ENCODE measurements at places on chromosomes 7 and 10. TPM values are rescaled to one million over a fixed set of nuclear protein-coding genes. Genes with fewer than 3 reads are reported as not detected.

GRCh38 chr10:117074621-117075020 is 63.4 kb downstream of the VAX1 start:
- DNase-seq, result no peak

- no peak for DNase-seq
These were observed 903 bp upstream of the KCNMA1 start for GRCh38 chr10:77638321-77639101.

The CYP26C1 gene
- under 0.01 TPM for total RNA-seq

GRCh38 chr10:36621346-36621745 is 504.1 kb upstream of the ANKRD30A start:
- DNase-seq, result no peak

DNA sequence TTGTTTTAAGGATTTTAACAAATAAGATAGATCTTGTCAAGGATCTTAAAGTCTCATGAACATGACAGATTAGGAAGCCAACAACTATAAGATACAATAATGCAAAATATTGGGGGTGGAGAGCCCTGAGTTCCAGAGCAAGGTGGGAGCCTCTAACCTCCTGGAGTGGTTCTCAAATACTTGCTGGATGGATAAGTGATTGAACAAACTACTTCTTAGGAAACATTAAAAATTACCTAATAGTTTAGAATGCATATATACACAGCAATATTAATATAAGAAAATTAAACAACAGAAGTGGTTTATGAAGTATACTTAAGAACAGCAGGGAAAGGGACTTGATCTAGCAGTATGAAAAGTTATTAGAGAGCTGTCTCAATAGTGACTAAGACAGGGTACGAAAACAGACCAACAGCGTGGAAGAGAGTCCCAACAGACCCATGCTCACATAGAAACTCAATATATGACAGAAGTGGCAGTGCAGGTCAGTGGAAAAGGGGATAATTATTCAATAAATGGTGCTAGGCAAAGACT is 28.3 kb downstream of the CRPPA start:
- no peak for DNase-seq

DNA sequence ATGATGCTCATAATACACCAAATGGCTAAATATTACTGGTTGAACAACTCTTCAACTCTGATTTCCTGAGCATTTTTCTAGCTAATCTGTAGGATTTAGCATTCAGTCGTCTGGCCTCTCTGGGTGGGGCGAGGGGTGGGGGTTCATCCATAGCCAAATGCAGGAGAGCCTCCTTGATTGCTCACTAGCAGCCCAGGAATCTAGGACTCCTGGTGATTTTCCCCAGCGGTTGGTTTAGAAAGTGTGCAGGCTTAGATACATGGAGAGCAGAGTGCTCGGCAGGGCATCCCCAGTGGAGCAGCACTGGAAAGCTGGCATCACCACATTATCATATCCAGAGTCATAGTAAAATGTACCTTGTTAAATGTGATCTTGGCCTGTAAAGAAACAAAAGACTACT is 136.1 kb downstream of the DYNC1I1 start:
- DNase-seq, result no peak

GRCh38 chr10:86363184-86363832 is 3.3 kb downstream of the GRID1 start:
- DNase-seq, result no peak

DNA sequence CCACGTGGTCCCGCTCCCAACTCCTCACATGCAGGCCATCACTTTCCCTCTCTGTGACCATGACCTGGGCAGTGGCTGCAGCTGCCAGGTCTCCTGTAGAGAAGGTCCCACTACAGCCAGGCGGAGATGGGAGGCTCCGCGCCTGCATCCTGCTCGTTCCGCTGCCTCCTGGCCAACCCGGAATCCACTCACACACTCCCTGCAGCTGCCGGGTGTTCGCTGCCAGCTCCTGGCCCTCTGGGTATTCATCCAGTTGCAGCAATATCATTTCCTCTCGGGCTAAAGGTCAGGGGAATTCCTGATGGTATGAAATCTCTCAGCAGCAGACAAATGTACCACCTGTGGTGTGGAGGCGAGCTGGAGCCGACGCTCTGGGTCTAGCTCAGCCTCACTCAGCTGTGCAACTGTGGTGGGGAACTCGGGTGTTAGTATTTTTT is 65.7 kb downstream of the TLL2 start:
- peak; percentile 92 for DNase-seq

The TECTB gene
- total RNA-seq, result 0.06 TPM

The UNCX gene
- total RNA-seq, result not detected

- DNase-seq, result no peak
These were observed 132.6 kb downstream of the DNAJB6 start for GRCh38 chr7:157469181-157470016.

DNA sequence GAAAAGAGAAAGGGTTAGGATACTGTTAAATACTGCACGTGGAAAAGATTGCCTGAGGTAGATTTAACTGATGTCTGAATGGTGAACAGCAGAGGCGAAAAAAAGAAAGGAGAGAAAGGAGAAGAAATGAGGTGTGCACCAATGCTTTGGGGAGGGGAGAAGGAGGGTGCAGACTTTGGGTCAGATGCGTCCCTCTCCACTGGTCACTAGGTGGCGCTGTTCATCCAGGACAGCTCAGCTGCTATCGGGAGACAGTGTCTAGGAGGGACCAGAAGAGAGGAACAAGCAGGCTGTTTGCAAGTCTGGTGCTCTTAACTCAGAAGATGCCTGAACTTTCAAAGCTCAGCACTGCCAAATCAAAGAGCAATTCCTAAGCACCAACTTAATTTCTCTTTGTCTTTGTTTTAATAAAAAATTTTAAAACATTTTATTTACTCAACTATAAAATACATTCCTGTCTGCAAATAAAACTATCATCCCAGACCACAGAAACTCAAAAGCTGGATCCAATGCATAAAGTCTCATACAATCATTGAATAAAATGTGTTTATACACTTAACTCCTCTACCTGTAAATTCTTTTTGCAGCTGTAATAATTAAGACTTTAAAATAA is 83.9 kb upstream of the PDLIM1 start:
- DNase-seq, result no peak

The IFIT1B gene
- total RNA-seq, result not detected

- no peak for DNase-seq
These were observed 245.1 kb downstream of the STK31 start for GRCh38 chr7:23955145-23955544.

The BLNK gene
- total RNA-seq, result 1.3 TPM

The KCNK18 gene
- not detected for total RNA-seq

The ANXA8 gene
- total RNA-seq, result not detected

DNA sequence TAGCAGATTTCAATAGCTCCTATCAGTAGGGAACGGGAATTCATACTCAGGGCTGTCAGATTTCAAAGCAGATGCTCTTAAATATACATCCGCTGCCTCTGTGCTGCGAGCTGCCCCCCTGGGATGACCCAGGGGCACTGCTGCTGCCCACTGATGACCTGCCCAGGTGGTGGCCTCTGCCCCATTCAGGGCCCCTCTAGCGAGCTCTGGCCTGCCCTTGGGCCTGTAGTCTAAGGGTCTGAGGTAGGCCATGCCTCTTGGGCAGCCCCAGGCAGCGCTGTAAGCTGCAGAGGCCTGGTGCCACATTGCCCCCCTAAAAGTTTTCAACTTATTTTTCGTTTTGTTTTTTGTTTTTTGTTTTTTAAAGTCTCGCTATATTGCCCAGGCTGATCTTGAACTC is 50.6 kb upstream of the SH2B2 start:
- DNase-seq, result no peak

DNA sequence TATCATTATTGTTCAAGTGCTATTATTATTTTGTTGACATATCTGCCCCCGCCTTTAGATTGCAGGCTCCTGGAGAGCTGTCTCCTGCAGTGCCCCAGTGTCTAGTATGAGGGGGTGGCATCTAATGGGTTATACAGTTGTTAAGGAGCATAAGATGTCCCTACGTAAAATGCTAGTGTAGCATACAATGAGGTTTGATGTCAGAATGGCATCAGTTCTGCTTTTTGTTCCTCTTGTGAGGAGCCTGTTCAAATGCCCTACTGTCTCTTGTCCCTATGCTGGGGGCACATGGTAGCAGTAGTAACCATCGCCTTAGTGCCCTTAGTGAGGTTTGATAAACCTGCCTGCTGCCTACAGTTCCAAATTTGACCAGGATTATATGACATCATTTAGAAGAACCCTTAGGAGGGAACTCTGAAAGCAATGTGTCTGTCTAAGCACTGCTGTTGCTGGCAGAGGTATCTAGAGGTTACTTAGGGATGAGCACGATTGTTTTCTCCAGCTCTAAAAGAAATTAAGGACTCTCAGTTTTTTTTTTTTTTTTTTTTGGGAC is 9.7 kb downstream of the CREM start:
- no peak for DNase-seq

GRCh38 chr10:8987712-8988111 is 933.2 kb downstream of the GATA3 start:
- DNase-seq, result no peak

The SMARCD3 gene
- total RNA-seq, result 39.0 TPM

The GHRHR gene
- total RNA-seq, result not detected

DNA sequence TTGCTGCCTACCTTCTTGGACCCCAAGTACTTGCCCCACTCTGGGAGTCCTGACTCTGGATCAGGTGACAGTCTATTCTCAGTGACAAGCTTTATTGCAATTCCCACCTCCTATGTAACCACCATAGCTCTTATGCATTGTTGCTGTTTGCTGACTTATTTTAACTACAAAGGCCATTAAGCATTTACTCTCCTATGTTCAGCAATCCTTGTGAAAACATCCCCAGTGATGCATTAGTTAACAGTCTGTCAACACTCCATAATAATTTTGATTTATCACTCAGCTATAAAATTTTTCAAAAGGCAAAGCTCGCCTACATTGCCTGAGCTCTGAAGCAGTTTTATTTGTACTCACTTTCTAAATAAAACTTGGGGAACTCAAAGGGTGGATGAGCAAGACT is 871.8 kb upstream of the SORCS1 start:
- no peak for DNase-seq

The CLRN3 gene
- not detected for total RNA-seq

DNA sequence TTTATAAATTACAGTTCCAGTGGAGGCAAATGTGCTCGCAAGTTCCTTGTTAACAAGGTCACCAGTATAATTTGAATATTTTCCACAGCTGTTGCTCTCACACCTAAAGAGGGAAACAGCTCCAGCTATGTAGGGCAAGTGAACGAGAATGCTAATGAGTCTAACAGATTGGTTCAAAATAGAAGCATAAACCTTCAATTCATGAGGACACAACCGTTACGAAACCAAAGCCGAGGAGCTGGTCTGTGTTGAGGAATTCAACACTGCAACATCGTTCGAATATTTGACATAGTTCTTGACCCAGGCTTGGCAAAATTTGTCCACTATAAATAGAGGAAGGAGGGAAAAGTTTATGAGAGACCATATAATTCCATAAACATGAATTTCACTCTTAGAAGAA is 161.3 kb downstream of the KLF6 start:
- DNase-seq, result no peak

DNA sequence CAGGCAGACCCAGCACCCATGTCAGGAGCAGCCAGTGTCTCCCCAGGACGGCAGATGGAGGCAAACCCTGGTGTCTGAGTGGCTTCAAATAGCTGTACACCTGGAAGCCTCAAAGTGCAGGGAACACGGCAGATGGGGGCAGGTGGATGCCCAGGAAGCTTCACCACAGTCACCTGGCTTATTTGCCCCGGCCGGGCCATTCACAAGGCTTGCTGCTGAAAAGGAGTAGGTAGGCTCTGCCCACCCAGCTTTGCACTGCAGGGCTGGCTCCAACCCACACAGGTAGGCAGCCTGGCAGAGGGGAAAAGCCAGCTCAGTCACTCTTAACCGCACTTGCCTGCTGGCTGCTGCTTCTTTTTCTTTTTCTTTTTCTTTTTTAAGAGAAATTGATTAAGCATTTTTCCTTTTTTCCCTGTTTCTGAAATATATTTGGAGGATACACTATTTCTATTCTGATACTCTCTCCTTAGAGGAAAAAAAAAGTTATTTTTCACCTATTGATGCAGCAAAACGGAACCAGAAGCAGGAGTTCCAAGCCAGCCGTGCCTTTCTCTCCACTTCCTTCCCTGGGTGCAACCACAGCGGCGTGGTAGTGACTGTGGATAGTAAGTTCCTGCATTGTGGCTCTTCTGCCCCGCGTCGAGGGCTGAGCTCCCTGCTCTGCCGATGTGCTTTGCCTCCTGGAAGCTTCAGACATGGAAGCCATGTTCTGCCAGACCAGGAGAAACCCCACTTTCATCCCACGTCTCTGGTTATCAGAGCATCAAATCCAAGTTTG is 118.3 kb downstream of the KLF6 start:
- no peak for DNase-seq

The CUZD1 gene
- total RNA-seq, result 0.42 TPM

The ABHD11 gene
- 6.1 TPM for total RNA-seq

DNA sequence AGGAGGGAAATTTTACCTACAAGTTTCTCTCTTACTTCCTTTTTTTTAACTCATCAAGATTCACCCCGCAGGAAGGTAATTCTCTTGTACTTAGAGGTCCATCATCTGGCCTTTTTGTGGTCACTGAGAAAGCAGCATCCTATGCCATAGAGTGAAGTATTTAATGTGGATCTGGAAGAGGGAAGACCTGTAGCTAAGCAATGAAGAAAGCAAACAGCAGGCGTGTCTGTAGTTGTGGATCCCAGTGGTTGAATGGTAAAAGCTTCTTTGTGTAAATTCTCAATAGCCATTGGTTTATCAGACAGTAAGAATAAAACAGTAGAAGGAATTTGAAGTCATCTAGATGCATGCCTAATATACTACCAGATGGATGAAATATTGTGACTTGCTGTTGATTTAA is 196.4 kb downstream of the ANKRD7 start:
- no peak for DNase-seq

DNA sequence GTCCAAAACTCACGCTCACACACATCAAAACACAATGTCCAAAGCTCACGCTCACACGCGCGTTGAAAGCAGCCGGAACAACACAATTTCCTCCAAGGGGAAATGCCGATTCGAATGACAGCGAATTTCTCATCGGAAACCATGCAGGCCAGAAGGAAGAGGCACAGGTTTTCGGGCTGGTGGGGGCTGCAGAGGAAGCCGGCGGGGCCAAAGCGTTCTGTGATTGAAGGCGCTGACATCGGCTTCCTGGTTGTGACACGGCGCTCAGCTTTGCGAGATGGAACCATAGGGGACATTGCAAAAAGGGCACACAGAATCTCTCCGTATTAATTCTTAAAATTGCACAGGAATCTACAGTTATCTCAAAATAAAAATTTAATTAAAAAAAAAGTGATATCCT is 61.3 kb downstream of the FOXL3 start:
- no peak for DNase-seq

DNA sequence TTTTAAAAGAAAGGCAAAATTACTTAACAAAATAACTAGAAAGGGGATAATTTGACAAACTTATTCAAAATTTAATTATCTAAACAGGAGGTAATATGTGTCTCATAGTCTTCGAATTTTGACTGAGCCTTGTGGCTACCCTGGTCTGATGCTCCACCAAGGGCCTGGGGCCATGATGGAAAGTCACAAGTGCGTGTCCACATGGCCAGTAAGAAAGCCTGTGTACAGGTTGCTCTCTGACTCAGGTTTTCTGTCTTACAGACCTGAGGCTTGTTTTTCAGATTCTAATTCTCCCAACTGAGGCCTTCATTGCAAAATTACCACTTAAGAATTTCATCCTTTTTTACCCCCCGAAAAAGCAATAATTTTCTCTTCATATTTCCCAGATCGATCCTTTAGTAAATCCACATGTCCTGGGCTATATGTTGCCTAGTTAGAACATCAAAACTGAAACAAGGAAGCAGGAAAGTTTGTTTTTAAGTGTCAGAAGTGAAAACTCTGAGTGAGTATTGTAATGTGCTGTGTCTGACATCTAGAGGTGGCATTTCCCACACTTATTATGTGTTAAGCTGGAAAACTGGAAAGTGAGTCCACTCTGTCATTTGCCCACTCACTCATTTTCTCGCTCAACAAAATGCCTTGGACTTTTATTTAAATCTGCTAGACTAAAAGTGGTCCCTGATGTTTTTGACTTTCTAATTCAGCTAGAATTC is 10.0 kb downstream of the CYP3A43 start:
- no peak for DNase-seq

Data from esophagus muscularis mucosa (tissue), 4 donors.